ENCODE measurements at places on chromosomes 2 and 18.

GRCh38 chr2:84320940-84321339 lies 138.1 kb downstream of the SUCLG1 start:
- DNase-seq = no peak

- no peak for DNase-seq
Observed at GRCh38 chr2:16100006-16100405, 159.7 kb downstream of the MYCN start.

GRCh38 chr2:176751314-176752227 lies 461.0 kb upstream of the HNRNPA3 start:
- no peak for DNase-seq

DNA sequence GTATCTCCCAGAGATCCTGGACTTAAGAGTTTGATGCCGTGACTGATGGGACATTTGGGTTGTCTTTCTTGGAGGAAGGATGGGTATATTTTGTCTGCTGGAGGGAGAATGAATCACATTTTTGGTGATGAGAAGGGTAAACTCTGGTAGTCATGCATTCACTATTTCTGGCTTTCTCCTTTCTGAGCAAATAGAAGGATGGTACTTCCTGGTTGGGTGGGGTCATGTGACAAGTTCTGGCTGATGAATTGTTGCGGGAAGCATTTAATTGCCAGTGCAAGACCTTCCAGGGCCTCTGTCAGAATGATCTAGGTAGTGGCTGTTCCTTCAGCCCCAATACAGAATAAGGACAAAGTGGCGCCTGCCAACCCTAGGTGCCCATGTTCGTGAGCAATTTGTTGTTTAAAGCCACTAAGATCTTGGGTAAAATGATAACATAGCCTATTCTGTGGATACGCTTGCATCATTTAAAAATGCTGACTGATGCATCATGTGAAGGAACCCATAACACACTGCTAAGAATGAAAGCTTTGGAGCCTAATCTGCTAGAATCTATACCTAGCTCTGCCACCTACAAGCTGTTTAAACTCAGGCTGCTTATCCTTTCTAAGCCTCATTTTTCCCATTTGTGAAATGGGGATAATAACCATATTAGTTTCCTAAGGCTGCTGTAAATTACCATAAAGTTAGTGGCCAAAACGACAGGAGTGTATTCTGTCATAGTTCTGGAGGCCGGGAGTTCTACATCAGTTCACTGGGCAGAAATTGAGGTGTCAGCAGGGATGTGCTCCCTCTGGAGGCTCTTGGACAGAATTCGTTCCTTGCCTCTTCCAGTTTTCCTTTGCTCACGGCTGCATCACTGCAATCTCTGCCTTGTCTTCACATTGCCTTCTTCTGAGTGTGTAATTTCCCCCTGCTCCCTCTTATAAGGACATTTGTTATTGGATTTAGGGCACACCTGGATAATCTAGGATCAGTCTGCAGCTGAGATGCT lies 281.3 kb downstream of the AGPS start:
- no peak for DNase-seq

DNA sequence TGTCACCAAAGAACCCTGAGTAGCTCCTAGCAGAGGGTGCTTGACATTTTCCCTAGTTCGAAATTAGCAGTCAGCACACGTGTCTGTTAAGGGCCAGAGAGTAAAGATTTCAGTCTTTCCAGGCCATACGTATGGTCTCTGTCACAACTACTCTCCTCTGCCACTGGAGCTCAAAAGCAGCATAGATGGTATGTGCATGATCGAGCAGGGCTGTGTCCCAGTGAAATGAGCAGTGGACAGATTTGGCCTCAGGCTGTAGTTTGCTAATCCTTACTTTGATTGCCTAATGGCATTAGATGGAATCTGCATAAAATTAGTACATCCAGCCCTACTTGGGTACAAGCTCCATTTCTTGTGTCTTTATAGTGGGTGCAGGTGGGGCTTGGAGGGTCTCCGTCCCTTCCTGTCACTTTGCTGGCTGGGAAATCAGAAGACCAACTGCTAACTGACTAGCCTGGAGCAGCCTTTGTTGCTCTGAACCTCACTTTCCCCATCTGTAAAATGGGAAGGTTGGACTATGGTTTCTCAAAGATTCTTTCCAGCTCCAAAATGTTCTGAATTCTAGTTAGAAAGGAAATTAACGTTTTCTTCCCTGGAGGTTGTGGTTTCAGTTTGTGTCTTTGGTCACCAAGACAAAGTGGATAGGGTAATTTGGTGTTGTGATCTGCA lies 108.5 kb downstream of the GLI2 start:
- no peak for DNase-seq

GRCh38 chr2:178412047-178412446 lies 38.9 kb downstream of the PRKRA start:
- no peak for DNase-seq

DNA sequence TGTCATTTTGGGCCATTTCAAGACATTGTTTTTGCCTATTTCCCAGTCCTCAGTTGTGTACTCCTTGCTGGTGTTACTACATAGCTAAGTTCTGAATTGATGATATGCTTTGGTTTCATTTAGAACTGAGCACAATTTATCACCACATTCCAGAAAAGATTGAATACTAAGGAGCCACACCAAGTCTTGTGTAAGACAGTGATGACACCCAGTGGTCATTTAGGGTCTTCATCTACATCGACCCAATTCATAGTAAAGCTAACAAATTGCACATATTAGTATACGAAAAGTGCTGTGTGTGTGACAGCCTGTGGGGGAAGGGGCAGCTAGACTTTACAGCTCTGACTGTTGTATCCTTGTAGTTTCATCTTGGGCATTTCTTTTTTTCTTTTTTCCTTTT lies 10.9 kb upstream of the DLX2 start:
- DNase-seq = no peak

- no peak for DNase-seq
Observed at GRCh38 chr2:60439219-60439974, 114.1 kb downstream of the BCL11A start.

- no peak for DNase-seq
Observed at GRCh38 chr2:75729861-75730260, 19.1 kb upstream of the GCFC2 start.

DNA sequence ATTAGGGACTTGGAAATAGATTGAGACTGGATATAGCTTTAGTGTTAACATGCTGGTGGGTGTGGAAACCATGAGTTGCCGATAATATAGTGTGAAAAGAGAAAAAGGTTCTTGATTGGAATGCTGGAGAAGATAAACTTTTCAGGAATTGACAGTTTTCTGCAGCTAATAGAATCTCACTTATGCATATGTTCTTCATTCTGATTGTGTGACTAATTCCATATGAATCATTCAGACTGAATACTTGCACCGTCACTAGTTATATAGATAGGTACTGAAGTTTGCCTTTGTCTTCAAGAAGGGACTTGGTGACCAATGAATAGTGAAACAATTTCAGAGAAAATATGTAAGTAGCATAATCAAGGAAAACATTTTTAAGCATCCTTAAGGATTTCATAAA lies 225.7 kb upstream of the FOSL2 start:
- DNase-seq = no peak

DNA sequence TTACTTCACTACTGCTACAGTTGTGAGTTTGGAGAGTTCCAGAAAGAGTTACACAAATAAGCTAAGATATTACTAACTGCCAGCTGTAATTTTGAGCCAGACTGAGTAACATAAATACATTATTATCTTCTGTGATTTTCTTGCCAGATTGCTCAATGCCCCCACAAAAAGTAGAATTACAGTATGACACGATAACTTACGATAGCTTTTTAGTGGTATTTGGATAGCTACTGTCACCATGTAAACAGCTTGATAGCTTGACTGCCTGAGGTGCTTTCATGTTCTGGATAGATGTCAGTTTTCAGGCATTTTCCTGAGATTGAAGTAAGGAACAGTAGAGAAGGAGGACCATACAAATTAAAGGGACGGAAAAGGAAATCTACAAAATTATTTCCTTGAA lies 533.3 kb downstream of the SOCS6 start:
- DNase-seq = no peak

DNA sequence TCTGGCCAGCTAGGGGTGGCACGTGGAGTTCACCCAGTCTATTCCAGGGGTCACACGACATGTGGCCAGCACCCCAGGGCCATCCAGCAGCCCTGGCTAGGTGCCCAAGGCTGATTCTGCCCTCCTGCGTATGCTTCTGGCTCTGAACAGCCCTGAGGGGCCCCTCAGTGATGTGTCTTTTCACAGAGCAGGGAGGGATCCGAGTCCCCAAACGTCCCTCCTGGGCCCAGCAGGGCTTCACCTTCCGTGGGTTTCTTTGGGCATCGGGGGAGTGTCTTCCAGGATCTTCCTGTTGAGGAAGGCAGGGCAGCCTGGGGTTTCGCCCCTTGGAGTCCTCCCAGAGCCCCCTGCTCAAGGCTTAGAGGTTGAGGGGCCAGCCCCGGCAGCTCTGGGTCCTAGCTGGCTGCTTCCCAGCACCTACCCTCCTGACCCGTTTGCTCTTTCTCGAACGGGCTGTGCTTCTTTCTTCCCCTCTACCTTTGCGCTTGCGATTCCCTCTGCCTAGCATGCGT lies 165.9 kb downstream of the DYSF start:
- DNase-seq = no peak

GRCh38 chr2:171522052-171522787 lies at the start of gene CYBRD1:
TSS of gene CYBRD1 (plus strand) at chr2:171522474. CDS start at chr2:171522546, 72 bp downstream.
- DNase-seq = no peak

DNA sequence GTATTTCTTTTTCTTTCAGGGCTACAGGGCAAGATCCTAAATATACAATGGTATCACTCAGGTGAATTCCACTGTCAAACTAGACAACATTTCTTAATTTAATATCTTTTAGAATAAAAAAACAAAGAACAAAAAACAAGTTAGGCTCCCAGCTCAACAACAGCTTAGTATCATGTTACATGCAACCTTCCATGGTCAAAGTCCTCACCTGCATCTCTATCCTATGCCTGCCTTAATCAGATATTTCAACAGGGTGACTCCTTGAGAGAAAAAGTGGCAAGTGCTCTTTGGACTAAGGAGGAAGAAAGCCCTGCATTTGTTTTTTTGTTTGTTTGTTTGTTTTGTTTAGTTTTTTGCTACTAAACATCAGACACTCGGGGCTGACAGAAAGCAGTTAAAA lies 50.2 kb downstream of the WDFY1 start:
- DNase-seq = no peak

DNA sequence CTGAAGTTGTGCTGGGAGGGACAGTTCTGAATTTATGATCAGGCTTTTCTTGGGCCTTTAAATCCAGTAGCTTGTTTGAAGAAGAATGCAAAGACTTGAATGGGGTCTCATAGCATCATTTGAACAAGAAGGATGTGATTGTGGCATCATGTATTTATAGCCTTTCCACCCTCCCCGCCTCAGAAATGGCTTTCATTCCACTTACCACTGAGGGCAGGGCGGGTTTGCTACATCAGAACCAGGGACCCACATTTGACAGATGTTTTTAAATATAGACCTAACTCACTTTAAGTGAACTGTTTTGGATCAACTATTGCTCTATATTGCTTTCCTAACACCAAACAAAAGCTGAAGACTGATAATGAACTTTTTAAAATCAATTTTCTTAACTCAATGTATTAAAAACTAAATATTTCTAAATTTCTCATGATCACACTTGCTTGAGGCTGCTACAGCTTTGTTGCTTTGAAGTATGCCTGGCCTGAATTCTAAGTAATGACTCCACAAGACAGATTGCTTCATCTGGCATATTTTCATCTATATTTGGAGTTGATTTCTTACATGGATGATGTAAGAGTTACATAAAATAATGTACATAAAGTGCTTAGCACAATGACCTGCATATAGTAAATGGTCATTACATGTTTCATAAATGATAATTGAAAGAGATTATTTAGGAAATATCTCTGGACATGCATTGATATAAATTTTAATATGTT lies 1552.9 kb upstream of the SLC39A10 start:
- DNase-seq = no peak
